ENCODE measurements at places on chromosomes 16 and 17. TPM values are rescaled to one million over a fixed set of nuclear protein-coding genes. Genes with fewer than 3 reads are reported as not detected.

DNA sequence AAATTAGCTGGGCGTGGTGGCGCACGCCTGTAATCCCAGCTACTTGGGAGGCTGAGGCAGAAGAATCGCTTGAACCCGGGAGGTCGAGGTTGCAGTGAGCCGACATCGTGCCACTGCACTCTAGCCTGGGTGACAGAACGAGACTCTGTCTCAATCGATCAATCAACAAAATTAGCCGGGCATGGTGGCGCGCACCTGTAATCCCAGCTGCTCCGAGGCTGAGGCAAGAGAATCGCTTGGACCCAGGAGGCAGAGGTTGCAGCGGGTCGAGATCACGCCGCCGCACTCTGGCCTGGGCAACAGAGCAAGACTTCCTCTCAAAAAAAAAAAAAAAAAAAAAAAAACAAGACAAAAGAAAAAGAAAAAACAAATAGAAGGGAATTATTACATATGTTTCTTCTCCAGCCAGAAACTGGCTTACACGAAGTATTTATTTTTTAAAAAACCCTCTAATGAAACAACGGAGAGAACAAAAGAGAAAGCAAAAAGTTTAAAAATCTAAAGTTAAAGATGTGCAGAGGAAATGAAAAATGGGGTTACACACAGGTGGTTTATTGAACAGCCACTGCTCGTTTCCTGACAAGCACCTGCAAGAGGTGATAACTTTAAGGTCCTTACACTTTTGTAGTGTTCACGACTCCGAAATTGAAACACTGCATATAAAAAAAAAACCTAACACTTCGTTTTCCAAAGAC lies 1.4 kb downstream of the SYNRG start:
- peak; percentile 49 for DNase-seq

- no peak for DNase-seq
These were observed 37.8 kb upstream of the ADGRG1 start for GRCh38 chr16:57590654-57591085.

DNA sequence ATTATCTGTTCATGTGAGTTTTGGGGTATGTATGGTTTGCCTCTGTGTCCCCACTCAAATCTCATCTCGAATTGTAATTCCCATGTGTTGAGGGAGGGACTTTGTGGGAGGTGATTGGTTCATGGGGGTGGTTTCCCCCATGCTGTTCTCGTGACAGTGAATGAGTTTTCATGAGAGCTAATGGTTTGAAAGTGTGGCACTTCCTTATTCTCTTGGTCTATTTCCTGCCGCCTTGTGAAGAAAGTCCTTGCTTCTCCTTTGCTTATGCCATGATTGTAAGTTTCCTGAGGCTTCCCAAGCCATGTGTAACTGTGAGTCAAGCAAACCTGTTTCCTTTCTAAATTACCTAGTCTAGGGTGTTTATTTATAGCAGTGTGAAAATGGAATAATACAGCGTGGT lies 128.1 kb upstream of the HS3ST4 start:
- no peak for DNase-seq

DNA sequence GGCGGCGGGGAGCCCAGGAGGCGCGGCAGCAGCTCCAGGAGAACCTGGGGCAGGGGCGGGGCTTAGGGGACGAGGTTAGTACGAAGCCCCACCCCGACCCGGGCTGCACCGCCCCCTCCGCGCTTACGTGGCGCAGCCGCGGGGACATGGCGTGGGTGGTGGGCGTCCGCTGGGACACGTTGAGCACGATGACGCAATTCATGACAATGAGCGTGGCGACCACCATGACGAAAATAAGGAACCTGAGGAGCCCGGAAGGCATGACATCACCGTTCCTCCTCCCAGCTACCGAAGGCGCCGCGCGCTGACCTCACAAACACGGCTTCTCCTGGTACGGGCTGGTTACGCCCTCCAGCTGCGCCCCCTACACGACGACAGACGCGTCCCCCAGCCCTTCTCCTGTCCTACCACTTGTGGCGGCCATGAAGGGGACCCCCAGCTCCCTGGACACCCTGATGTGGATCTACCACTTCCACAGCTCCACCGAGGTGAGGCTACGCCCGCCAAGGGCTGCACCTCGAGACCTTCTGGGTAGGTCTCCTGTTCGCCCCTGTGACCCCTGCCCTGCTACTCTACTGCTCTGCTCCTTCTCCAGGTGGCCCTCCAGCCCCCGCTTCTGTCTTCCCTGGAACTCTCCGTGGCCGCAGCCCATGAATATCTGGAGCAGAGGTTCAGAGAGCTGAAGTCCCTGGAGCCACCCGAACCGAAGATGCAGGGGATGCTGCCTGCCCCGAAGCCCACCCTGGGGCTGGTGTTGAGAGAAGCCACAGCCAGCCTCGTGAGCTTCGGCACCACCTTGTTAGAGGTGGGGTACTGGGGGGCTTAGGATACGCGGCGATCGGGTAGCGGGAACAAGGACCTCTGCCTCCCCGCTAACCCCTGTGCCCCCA lies at the start of gene C17orf107:
TSS of gene C17orf107 (plus strand) at position 196 of the 890 bp plus-strand sequence. CDS start at position 423, 227 bp downstream.
- DNase-seq: peak; percentile 89

- DNase-seq: no peak
These were observed 1.5 kb downstream of the HOXB5 start for GRCh38 chr17:48592057-48592514.

DNA sequence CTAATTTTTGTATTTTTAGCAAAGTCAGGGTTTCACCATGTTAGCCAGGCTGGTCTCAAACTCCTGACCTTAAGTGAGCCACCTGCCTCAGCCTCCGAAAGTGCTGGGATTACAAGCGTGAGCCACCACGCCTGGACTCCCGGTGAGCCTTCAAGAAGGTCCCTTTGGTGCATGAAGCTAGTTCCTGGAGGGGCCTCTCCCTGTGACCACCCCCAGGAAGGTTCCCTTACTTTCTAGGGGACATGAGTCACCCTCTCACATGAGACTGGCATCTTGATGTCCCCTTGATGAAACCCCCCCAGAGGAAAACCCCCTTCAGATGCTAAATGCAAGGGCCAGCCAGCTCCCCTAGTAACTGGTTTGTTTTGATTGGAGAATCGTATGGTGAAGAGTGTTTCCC lies 12.8 kb downstream of the CARHSP1 start:
- DNase-seq: no peak

GRCh38 chr16:49849037-49849753 lies 6.7 kb downstream of the ZNF423 start:
- no peak for DNase-seq

KRTAP17-1 gene
- total RNA-seq: not detected

TPSG1 gene
- not detected for total RNA-seq

KCTD13 gene
- 7.3 TPM for total RNA-seq

TM4SF5 gene
- not detected for total RNA-seq

HIC1 gene
- 24.2 TPM for total RNA-seq

CHST4 gene
- total RNA-seq: not detected
